ENCODE measurements at places on chromosomes 4 and X.
A peak's percentile ranks its signal among the peaks of the same experiment; 100 is the strongest.

DNA sequence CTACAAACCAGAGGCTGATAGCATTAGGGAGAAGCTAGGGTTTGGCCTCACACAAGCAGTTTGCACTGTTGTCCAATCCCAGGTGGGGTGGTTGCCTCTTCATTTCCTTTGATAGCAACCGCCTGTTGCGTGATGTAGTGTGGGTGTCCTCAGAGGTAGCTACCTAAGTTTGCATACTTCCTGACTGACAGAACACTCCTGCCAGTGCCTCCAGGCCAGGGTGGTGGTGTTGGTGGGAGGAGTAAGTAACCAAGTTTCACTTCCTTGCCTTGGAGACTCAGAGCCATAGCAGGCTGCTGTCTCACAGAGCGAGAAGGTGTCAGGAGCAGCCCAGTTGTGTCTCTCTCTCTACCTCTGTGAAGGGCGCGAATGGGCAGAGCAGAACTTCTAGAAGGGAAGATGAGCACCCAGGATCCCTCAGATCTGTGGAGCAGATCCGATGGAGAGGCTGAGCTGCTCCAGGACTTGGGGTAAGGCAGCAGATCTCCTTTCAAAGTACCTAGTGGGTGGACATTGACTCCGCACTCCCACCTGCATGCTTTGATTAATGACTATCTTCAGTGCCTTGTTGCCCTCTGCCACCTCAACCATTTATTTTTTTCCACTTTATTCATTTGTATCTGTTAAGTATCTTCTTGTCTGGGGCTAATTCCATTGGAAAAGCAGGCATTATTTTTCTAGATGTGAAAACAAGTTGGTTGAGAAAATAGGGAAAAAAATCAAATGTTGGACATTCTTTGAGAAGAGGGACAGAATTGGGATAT, at the start of gene DAPP1:
TSS of gene DAPP1 (plus strand) at position 283 of the 764 bp plus-strand sequence. CDS start at position 370, 87 bp downstream.
- DNase-seq, result peak; percentile 78

DNA sequence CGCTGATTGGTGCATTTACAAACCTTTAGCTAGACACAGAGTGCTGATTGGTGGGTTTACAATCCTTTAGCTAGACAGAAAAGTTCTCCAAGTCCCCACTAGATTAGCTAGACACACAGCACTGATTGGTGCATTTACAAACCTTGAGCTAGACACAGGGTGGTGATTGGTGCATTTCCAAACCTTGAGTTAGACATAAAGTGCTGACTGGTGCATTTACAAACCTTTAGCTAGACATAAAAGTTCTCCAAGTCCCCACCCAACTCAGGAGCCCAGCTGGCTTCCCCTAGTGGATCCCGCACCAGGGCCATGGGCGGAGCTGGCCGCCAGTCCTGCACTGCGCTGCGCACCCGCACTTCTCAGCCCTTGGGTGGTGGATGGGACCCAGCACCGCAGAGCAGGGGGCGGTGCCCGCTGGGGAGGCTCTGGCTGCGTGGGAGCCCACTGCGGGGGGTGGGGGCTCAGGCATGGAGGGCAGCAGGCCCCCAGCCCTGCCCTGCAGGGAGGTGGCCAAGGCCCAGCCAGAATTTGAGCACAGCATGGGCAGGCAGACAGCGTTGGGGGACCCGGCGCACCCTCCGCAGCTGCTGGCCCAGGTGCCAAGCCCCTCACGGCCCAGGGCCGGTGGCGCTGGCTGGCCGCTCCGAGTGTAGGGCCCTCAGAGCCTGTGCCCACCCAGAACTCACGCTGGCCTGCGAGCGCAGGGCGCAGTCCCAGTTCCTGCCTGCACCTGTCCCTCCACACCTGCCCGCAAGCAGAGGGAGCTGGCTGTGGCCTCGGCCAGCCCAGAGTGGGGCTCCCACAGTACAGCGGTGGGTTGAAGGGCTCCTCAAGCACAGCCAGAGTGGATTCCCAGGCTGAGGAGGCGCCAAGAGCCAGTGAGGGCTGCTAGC, 608.9 kb upstream of the LCORL start:
- no peak for DNase-seq

DNA sequence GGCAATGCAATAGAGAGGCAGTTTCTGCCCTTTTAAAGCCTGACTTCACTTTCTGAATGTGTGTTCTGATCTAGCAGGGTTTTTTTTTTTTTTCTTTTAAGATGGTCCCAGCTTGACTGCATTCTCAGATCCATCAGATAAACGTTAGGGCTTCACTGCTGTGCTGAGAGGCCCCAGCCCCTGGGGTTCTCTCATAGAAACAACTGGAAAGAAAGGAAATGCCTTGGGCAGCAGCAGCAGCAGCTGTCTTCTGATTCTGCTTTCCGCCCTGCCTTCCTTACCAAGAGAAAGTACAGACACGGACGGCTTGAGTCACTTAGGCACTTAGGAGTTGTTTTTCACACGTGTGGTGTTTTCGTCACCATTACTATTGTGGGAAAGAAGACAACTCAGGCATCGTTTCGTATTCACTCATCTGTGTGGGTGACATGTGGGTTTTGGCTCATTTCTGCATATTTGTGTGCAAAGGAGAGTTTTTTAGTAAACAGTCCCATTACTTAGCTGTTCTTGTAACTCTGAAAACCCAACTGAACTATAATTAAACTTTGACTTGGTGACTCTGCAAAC, 172.0 kb downstream of the PTTG2 start:
- DNase-seq, result peak; percentile 45

DNA sequence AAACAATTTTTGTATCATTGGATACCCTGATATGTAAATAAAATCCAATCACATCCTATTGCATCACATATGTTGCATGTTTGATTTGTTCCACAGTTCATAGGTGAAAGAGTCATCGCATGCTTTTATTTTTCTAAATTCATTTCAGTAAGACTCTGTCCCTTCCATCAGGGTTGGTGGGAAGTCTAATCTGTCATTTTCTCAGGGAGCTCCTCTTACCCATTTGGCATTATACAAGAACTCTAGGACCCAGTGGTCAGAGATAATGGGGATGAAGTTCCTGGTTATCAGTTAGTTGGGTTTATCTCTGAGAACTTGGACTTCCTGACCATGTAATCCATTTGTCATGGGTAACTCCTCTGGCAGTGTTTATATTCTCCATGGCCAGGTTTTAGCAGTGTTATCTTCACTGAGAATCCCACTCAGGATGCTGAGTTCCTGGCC, 227.1 kb upstream of the JADE1 start:
- DNase-seq, result no peak

DNA sequence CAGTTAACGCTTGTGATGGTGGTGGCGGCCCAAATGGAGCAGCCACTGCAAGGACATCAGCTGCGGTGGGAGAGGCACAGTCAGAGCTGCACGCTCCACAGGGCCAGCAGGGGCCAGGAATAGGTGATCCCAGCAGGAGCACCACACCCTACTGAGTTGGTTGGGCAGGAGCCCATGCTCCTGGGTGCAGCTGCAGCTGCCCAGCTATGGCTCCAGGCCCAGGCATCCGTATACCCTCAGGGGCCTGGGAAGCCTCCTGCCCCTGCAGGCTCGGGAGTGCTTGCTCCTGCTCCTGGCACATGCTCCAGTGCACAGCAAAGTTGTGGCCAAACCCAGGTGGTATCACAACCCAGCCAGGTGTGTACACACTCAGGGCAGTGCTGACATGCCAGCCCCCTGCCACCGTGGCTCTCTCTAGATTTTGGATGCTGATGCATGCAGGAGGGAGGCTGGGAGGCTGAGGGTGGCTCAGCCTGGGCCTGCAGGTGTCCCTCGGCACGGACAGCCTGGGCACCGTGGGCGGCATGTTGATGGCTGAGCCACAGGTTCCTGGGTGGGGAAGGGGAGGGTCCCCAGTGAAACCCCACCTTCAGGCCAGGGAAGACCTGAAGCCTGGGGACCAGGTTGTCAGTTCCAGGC, 150.2 kb downstream of the CXXC4 start:
- no peak for DNase-seq

GRCh38 chr4:127138586-127138985, 494.2 kb upstream of the INTU start:
- no peak for DNase-seq

- no peak for DNase-seq
Observed at GRCh38 chr4:154602404-154603020, 9.9 kb downstream of the FGG start.

- no peak for DNase-seq
Observed at GRCh38 chr4:82360298-82361177, 13.3 kb downstream of the HNRNPD start.

GRCh38 chr4:122625156-122625555, 4.3 kb upstream of the IL21 start:
- DNase-seq, result no peak

- no peak for DNase-seq
Observed at GRCh38 chrX:70449457-70449966, 4.9 kb downstream of the DLG3 start.

DNA sequence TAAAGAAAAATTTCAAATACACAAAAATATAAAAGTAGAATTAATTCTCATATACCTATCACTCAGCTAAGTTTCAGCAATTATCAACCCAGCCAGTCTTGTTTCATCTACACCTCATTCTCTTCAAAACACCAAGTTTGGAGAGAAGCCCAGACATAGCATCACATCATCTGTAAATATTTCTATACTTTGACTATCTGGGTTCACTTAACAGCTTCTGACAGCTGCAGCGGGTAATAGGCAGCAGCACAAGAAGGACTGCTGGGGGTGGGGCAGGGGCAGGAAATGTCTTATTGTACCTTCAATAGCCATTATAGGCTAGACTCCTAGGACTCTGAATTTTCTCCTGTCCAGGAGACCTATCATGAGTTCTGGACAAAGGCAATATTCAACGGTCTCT, 54.1 kb downstream of the PHF8 start:
- DNase-seq, result no peak

GRCh38 chr4:157918036-157918832, 254.6 kb downstream of the GASK1B start:
- DNase-seq, result no peak

GRCh38 chr4:41820473-41820872, 71.9 kb upstream of the PHOX2B start:
- no peak for DNase-seq

- DNase-seq, result no peak
Observed at GRCh38 chr4:147480891-147481576, at the start of gene EDNRA. Gene EDNRA, plus strand, starts transcription at chr4:147481097. Its CDS starts 4,585 bp downstream, at chr4:147485682.

DNA sequence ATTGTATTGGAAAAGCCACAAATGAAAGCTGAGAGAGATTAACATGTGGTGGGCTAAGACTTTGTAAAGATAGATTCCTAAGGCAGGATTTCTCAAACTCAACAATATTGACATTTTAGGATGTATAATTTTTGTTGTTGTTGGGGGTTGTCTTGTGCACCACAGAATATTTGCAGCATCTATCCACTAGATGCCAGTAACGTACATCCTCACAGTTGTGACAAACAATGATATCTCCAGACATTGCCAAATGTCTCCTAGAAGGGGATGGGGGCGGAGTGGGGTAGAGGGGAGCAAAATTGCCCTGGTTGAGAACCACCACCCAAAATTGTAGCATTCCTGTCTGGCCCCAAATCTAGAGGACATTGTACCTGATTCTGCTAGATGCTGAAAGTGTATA, 14.7 kb upstream of the CBR4 start:
- no peak for DNase-seq

DNA sequence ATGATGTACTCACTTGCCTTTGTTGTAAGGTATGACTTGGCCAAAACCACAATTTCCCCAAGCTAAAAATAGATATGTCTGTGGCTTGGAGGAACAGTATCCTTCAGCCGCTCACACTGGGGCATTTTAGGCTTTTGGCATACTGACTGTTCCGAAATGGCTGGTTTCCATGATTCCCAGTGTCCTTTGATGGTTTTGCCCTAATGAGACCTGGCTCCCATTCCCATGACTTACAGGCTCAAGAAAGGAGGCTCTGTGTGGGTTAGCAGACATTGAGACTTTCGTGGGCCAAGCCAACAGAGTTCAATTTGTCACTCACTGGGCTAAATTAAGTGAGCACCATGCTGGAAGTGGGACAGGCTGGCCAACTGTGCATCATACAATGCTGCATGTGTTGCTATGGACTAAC, 150.6 kb downstream of the CEP135 start:
- no peak for DNase-seq

DNA sequence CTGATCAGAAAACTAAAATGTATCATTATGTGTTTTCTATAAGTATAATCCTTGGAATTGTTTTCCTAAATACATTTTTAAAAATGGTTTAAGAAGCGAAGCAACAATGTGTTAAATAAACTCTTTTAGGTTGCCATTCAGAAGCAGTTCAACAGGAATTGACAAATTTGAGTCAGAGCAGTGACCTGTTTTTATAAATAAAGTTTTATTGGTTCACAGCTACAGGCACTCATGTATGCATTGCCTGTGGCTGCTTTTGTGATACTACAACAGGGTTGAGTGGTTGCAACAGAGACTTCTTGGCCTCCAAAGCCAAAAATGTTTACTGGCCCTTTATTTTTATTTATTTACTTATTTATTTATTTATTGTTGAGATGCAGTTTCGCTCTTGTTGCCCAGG, 99.5 kb downstream of the FRMPD4 start:
- DNase-seq, result no peak

GRCh38 chr4:144715230-144715629, 69.3 kb downstream of the HHIP start:
- no peak for DNase-seq

GRCh38 chr4:12729384-12729783, 754.8 kb downstream of the RAB28 start:
- no peak for DNase-seq

- no peak for DNase-seq
Observed at GRCh38 chrX:115609621-115610020, 48.6 kb downstream of the PLS3 start.

DNA sequence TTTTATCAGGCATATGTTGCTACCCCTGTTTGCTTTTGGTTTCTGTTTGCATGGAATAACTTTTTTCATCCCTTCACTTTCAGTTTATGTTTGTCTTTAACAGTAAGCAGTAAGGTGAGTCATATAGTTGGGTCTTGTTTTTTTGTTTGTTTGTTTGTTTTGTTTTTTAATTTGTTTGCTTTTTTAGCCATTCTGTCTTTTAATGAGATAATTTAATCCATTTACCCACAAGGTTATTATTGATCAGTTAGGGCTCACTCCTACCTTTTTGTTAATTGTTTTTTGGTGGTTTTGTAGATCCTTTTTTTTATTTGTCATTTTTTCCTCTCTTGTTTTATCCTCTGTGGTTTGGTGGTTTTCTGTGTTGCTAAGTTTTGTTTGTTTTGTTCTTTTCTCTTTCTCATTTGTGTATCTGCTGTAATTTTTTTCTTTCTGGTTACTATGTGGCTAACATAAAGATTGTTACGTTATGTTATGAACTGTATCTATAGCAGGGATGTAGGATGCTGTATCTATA, 379.5 kb upstream of the MAD2L1 start:
- DNase-seq, result no peak

- DNase-seq, result no peak
Observed at GRCh38 chrX:16160729-16161128, 6.6 kb upstream of the MAGEB17 start.
